ENCODE measurements at places on chromosomes 12 and 14.

GRCh38 chr12:75526655-75527511 lies 15.5 kb upstream of the KRR1 start:
- no peak for DNase-seq
- H3K36me3 ChIP-seq, result no peaks in the 10 kb centered on the region
- H3K4me3 ChIP-seq, result no peak overlapping the region
- H3K27ac ChIP-seq, result no peak overlapping the region
- no peaks in the 10 kb centered on the region for H3K4me1 ChIP-seq

DNA sequence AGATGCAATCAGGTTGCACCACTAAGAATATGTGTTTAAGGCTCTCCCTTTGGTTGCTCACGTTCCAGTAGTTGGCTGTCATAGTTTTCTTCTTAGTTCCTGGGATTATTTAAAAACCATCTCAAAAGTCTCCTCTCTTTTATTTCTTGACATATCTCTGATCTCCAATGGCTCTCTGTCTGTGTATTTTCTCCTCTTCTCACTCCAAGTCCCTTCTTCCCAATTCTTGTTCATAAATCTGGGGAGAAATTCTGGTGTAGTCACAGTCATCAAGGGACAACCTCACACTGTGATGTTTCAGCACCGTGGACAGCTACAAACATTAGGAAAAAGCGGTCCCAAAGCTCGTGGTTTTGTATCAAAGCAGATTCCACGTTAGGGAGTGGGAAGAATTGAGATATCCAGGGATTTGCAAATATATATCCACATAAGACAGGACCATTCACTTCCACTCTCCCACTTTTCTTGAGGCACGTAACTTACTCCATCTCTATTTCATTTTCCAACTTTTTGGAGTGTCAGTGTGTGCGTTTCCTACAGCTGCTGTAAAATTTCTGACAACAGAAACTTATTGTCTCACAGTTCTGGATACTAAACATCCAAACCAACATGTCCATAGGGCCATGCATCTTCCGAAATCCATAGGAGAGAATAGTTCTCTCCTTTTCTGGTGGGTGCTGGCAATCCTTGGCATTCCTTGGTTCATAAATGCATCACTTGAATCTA lies 80.6 kb upstream of the TMEM233 start:
- H3K27ac ChIP-seq, result no peak overlapping the region
- no peaks in the 10 kb centered on the region for H3K4me1 ChIP-seq
- no peaks in the 10 kb centered on the region for H3K36me3 ChIP-seq
- no peak overlapping the region for H3K4me3 ChIP-seq
- peaks cover 3% of the 10 kb centered on the region for H3K27me3 ChIP-seq

DNA sequence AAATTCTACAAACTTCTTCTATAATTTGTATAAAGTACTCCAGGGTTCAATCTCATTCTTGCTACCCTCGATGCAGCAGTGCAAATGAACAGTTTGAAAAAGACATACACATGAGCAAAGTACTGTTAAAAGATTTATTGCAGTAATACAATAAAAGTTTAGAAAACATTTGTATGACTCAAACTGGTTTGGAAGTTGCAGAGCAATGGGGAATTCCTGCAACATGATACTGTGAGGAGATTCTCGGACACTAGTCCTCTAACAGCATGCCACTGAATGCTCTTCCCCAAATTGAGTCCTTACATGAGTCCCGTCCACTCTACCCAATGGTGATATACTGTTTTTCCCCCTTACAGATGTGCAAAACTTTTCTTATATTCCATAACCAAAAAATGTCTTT lies 45.4 kb downstream of the ATG14 start:
- no peak for DNase-seq
- peaks cover 24% of the 10 kb centered on the region for H3K36me3 ChIP-seq
- H3K27me3 ChIP-seq, result no peaks in the 10 kb centered on the region
- no peak overlapping the region for H3K27ac ChIP-seq

GRCh38 chr12:6888360-6888759 lies 15.3 kb upstream of the SPSB2 start:
- H3K27ac ChIP-seq, result no peak overlapping the region
- no peaks in the 10 kb centered on the region for H3K36me3 ChIP-seq
- H3K4me3 ChIP-seq, result no peak overlapping the region

- H3K27ac ChIP-seq, result no peak overlapping the region
- no peak for DNase-seq
- peaks cover 33% of the 10 kb centered on the region for H3K4me1 ChIP-seq
Observed at GRCh38 chr12:132171293-132171967, 27.2 kb downstream of the NOC4L start.

DNA sequence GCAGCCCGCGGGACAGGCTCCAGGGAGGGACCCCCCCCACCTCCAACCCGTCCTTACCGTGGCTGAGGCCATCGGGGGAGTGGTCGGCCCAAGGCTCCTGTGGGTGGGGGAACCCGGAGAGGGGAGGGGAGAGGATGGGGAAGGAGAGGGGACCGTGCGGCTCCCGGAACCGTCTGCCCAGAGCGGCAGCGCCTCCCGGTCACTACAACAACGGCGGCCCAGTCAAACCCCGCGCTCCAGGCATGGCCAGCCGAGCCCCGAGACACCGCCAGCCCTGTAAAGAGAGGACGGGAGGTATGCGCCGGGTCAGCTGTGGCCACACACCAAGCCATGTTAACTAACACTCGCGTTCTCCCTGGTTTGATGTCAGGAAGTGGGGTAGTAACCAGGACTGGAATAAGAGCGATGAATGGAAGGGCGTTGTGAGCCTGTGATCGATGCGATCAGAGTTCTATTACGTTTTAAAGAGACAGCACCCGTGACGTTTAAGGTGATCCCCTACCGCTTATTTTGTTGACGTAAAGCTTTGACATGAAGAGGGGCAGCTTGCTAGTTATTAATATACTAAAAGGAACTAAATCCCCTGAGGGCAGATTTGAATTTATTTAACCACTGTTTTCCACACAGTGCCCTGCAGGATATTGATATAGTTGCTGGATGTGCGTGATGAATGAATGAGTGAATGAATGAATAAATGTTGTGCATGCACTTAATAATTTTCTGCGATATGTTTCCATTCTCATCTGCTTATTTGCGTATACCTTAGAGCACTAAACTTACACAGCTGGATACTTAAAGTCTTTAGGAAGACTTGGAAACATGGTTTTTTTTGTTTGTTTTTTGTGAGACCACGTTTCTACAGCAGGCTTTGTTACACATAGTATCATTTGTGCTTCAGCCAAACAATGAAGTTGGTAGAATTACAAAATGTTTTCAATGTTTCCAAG lies at the start of gene POC1B:
Gene POC1B, minus strand, starts transcription at position 224 of the 947 bp plus-strand sequence. Its CDS starts 152 bp downstream, at position 72.
- DNase-seq, result peak; percentile 34
- peak within 1 kb of the TSS; percentile 90 for H3K27ac ChIP-seq
- peak within 1 kb of the TSS; percentile 97 for H3K4me3 ChIP-seq
- no peaks in the 10 kb centered on the region for H3K27me3 ChIP-seq

DNA sequence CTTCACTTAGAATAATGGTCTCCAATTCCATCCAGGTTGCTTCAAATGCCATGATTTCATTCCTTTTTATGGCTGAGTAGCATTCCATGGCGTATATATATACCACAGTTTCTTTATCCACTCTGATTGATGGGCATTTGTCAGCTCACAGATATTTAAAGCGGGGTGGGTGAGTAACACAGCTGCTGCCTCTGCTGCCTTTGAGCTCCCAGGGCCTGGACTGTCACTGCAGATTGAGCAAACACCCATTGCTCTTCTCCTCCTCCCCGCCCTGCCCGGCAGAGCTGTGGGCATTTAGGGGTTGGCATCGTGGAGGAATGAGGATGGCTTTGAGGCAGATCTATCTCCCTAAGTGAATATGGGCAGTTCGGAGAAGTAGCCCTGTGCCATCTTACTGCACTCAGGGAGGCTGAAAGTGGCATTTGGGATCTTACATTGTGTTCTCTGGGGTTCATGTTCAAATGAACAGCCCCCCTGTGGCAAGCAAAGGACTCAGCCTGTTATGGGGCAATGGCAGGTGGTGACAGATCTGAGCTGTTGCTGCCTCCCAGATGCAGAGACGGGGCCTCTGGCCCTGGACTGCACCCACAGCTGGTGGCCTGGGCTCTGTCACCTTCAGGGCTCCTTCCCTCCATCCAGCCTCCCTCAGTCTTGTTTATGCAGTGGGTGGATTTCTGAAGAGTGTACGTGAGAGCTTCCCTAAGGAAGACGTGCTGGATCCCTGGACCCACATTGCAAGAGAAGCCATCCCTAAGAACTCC lies 4.9 kb downstream of the RFLNA start:
- no peaks in the 10 kb centered on the region for H3K4me1 ChIP-seq
- H3K36me3 ChIP-seq, result no peaks in the 10 kb centered on the region
- no peak overlapping the region for H3K4me3 ChIP-seq
- no peak overlapping the region for H3K27ac ChIP-seq
- peaks cover 7% of the 10 kb centered on the region for H3K27me3 ChIP-seq

- no peak for DNase-seq
- H3K27ac ChIP-seq, result peak overlapping the region; percentile 60
- H3K4me1 ChIP-seq, result peaks cover 14% of the 10 kb centered on the region
- no peaks in the 10 kb centered on the region for H3K27me3 ChIP-seq
- peaks cover 3% of the 10 kb centered on the region for H3K36me3 ChIP-seq
Observed at GRCh38 chr12:118359541-118359915, 13.2 kb downstream of the TAOK3 start.

DNA sequence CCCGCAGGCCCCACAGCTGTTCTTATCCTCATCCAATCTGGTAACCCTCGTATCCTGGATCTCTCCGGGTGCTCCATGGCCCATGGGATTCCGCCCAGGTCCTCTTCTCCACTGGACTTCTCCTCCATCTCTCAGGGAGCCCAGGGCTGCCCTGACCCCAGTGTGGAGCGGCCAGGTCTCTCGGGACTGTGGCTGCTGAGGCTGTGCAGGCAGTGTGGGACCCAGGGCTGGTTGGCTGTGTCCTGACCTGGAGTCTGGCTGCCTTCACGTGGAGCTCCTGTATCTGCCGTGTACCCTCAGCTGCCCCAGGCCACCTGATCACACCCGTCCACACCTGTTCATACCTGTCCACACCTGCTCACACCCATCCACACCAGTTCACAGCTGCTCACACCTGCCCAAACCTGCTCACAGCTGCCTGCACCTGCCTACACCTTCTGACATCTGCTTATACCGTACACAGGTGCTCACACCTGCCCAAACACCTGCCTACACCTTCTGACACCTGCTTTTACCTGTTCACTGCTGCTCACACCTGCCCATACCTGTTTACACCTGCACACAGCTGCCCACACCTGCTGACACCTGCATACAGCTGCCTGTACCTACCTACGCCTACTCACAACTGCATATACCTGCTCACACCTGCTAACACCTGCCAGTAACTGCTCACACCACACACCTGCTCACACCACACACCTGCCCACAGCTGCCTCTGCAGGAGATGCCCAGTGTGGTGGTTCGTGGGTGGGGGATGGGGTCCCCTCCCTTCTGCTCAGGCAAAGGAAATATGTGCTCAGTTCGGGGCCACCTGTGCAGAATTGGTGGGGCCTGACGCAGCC lies 92.2 kb downstream of the GALNT9 start:
- DNase-seq, result no peak
- H3K27ac ChIP-seq, result no peak overlapping the region
- no peak overlapping the region for H3K4me3 ChIP-seq
- H3K4me1 ChIP-seq, result no peaks in the 10 kb centered on the region
- no peaks in the 10 kb centered on the region for H3K36me3 ChIP-seq

GRCh38 chr12:6532927-6533652 lies 1.2 kb upstream of the GAPDH start:
- H3K4me3 ChIP-seq, result peak overlapping the region; percentile 89
- no peaks in the 10 kb centered on the region for H3K27me3 ChIP-seq
- H3K4me1 ChIP-seq, result peaks cover 50% of the 10 kb centered on the region
- H3K36me3 ChIP-seq, result peaks cover 45% of the 10 kb centered on the region
- DNase-seq, result no peak
- H3K27ac ChIP-seq, result peak overlapping the region; percentile 90

GRCh38 chr14:95156161-95157047 lies 925 bp downstream of the DICER1 start:
- no peaks in the 10 kb centered on the region for H3K27me3 ChIP-seq
- peak; percentile 17 for DNase-seq
- peak overlapping the region; percentile 81 for H3K4me3 ChIP-seq
- peaks cover 28% of the 10 kb centered on the region for H3K4me1 ChIP-seq
- peak overlapping the region; percentile 88 for H3K27ac ChIP-seq
- no peaks in the 10 kb centered on the region for H3K36me3 ChIP-seq

DNA sequence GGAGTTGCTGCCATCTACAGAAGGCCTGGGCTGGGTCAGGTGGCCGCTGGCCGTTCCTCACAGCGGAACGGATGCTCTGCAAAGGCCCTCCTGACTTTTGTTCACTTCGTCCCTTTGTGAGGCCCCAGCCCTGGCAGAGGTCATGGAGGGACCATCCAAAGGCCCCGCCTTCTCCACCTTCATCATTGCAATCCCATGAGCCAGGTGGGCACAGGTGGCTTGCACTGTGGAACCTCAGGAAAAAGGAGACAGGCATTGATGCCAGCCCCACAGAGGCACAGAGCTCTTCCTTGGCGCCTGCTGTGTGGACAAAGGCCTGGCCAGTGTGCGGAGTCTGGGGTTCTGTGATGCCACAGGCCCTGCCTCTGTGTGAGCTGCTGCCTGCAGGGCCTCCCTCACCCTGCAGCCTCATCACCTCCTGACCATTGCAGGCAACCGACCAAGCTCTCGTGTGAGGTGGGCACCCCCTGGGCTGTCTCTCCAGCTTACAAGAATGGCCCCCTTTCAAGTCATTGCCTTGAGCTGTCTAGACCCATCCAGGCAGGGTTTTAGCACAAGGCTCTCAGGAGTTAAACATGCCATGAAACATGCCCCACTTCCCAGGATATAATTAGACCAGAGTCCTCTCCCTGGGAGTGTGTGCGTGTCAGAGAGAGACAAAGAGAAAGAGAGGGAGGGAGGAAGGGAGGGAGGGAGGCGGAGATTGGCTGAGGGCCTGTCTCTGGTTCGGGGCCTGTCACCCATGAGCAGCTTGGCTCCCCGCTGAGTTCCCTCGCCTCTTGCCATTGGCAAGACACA lies 19.3 kb downstream of the NFKBIA start:
- no peak overlapping the region for H3K4me3 ChIP-seq
- H3K4me1 ChIP-seq, result no peaks in the 10 kb centered on the region
- no peak overlapping the region for H3K27ac ChIP-seq
- no peak for DNase-seq

- peak overlapping the region; percentile 64 for H3K27ac ChIP-seq
- no peak for DNase-seq
- no peak overlapping the region for H3K4me3 ChIP-seq
- H3K4me1 ChIP-seq, result peaks cover 29% of the 10 kb centered on the region
- H3K36me3 ChIP-seq, result no peaks in the 10 kb centered on the region
Observed at GRCh38 chr12:96501908-96502307, 12.5 kb downstream of the CFAP54 start.

GRCh38 chr14:62081012-62081612 lies 318.9 kb downstream of the SNAPC1 start:
- no peak overlapping the region for H3K27ac ChIP-seq
- DNase-seq, result no peak
- H3K36me3 ChIP-seq, result no peaks in the 10 kb centered on the region
- no peaks in the 10 kb centered on the region for H3K27me3 ChIP-seq
- no peak overlapping the region for H3K4me3 ChIP-seq
- no peaks in the 10 kb centered on the region for H3K4me1 ChIP-seq

Data from effector memory CD4-positive, alpha-beta T cell (primary cell).